ENCODE measurements at places on chromosomes 11 and 22. TPM values are rescaled to one million over a fixed set of nuclear protein-coding genes. Genes with fewer than 3 reads are reported as not detected.

DNA sequence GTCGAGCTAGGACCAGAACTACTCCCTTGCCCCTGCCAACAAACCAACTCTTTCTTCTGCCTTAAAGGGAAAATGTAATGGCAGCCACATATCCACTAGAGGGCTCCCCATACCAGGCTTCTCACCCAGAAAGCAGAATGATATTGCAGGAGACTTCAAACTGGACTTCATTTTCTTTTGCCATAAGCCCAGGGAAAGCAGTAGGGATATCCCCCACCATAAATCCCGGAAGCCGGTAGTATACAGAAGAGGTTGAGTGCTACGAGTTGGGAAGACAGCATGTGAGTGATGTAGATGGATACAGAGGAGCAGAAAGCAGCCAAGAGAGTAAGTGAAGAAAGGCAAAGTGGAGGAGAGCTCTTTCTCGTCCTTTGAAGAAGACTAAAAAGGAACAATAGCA, 12.1 kb downstream of the PLAAT5 start:
- H3K36me3 ChIP-seq: no peaks in the 10 kb centered on the region
- H3K4me3 ChIP-seq: no peak overlapping the region
- H3K27ac ChIP-seq: peak overlapping the region; percentile 2
- H3K27me3 ChIP-seq: no peaks in the 10 kb centered on the region
- peak; percentile 76 for DNase-seq

DNA sequence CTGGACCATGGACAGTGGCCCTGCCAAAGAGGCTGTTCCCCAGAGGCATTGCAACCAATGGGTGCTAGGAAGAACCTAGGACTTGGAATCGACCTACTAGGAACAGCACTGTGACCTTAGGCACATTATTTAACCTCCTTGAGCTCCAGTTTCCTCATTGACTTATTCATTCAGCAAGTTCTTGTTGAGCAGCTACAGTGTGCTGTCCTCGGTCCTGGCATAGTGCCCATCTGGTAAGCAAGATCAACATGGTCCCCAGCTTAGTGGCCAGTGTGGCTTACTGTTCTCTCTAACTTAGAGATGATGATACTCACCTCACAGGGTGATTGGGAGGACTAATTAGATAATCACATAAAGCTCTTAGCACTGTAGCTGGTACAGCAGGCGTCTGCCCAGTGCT, 8.2 kb downstream of the ABCG4 start:
- no peak overlapping the region for H3K4me3 ChIP-seq
- H3K4me1 ChIP-seq: no peaks in the 10 kb centered on the region
- no peak for DNase-seq
- no peak overlapping the region for H3K27ac ChIP-seq
- H3K36me3 ChIP-seq: no peaks in the 10 kb centered on the region
- no peaks in the 10 kb centered on the region for H3K27me3 ChIP-seq

Gene CDKN1C
- total RNA-seq: 15.0 TPM

DNA sequence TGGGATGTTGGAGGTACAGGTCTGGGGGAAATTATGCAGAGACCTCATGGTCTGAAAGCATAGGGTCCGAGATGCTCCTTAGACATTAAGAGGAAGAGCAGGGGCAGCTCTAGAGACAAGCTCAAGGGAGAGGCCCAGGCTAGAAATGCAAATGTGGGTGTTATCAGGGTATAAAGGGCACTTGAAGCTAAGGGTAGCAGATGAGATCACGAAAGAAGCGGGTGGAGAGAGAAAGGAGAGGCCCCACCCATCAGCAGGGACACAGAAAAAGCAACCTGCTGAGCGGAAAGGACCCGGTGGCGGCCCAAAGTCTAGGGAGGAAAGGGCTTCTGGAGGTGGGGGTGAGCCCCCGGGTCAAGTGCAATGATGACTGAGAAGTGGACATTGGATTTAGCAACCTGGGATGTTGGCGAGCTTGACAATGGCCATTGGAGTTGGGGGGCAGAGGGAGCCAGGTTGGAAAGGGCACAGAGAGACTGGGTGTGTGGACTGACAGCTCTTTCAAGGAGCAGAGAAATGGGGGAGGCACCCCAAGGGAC, 8.9 kb downstream of the TMPRSS6 start:
- H3K4me3 ChIP-seq: no peak overlapping the region
- no peaks in the 10 kb centered on the region for H3K36me3 ChIP-seq
- no peak for DNase-seq
- no peak overlapping the region for H3K27ac ChIP-seq

- H3K4me3 ChIP-seq: no peak overlapping the region
- H3K4me1 ChIP-seq: no peaks in the 10 kb centered on the region
- H3K27me3 ChIP-seq: no peaks in the 10 kb centered on the region
- H3K36me3 ChIP-seq: no peaks in the 10 kb centered on the region
- no peak overlapping the region for H3K27ac ChIP-seq
- no peak for DNase-seq
Measured at GRCh38 chr11:132942611-132943356, 589.5 kb downstream of the OPCML start.

- H3K27me3 ChIP-seq: peaks cover 63% of the 10 kb centered on the region
- H3K36me3 ChIP-seq: no peaks in the 10 kb centered on the region
- H3K4me3 ChIP-seq: no peak overlapping the region
- no peak overlapping the region for H3K27ac ChIP-seq
Measured at GRCh38 chr11:64490562-64491216, 100.3 kb upstream of the SLC22A12 start.

GRCh38 chr11:62413060-62413696, 5.7 kb upstream of the SCGB1A1 start:
- H3K4me3 ChIP-seq: no peak overlapping the region
- no peak overlapping the region for H3K27ac ChIP-seq
- no peak for DNase-seq
- no peaks in the 10 kb centered on the region for H3K27me3 ChIP-seq

GRCh38 chr11:122785031-122785541, 53.2 kb upstream of the CRTAM start:
- no peaks in the 10 kb centered on the region for H3K27me3 ChIP-seq
- no peak for DNase-seq
- no peak overlapping the region for H3K4me3 ChIP-seq

Gene MTFP1
- total RNA-seq: 48.6 TPM

Measured in SJSA1 (cell line).